Activated CD4-positive, alpha-beta T cell treated with anti-CD3 and anti-CD28 coated beads, Interleukin-2, amount 10 ng/mL, durations not matched to agents 7 days and 5 days (primary cell): ENCODE measurements at places on chromosomes 7 and 10. TPM values are rescaled to one million over a fixed set of nuclear protein-coding genes. Genes with fewer than 3 reads are reported as not detected.

- no peak for DNase-seq
These were observed 350.4 kb upstream of the FOXK1 start for GRCh38 chr7:4331711-4332110.

- DNase-seq = no peak
These were observed 32.0 kb downstream of the STK31 start for GRCh38 chr7:23742051-23742450.

GRCh38 chr10:86073199-86073977 lies 293.2 kb downstream of the GRID1 start:
- DNase-seq = no peak

- no peak for DNase-seq
These were observed 24.6 kb downstream of the SLK start for GRCh38 chr10:103991393-103992128.

GRCh38 chr7:51067757-51068156 lies 248.9 kb downstream of the COBL start:
- DNase-seq = peak; percentile 59

- DNase-seq = no peak
These were observed 12.0 kb upstream of the EBLN1 start for GRCh38 chr10:22229802-22230157.

Gene MMD2
- total RNA-seq = not detected

GRCh38 chr7:149874644-149875028 lies 867 bp downstream of the ATP6V0E2 start:
- no peak for DNase-seq

DNA sequence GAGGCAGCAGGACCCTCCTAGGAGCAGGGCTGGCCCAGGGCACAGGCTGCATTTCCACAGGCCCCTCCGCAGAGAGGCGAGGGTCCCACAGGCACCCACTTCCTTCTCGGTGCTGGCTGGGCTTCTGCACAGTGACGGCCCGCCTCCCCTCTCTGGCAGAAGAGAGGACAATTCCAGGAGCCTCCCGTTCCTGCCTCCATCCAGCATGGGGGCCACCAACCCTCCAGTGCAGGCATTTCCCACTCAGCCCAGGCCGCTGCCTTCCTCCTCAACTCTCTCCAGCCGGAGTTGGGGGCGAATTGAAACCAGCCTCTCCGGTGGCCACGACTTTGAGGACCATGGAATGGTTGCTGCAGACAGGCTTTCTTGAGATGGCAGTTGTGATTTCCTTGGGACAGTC lies 125.0 kb upstream of the PPP2R2D start:
- DNase-seq = no peak

Gene POLR2J
- 56.4 TPM for total RNA-seq

Gene PTN
- not detected for total RNA-seq

- DNase-seq = no peak
These were observed 169.9 kb upstream of the RNF32 start for GRCh38 chr7:156470399-156471320.

- no peak for DNase-seq
These were observed 26.8 kb upstream of the THSD7A start for GRCh38 chr7:11858622-11859302.

Gene C7orf33
- total RNA-seq = not detected

Gene WDR86
- 0.29 TPM for total RNA-seq

- DNase-seq = no peak
These were observed 33.9 kb upstream of the EEPD1 start for GRCh38 chr7:36119005-36119706.

- DNase-seq = no peak
These were observed 158.4 kb upstream of the ZNF32 start for GRCh38 chr10:43806831-43807640.

DNA sequence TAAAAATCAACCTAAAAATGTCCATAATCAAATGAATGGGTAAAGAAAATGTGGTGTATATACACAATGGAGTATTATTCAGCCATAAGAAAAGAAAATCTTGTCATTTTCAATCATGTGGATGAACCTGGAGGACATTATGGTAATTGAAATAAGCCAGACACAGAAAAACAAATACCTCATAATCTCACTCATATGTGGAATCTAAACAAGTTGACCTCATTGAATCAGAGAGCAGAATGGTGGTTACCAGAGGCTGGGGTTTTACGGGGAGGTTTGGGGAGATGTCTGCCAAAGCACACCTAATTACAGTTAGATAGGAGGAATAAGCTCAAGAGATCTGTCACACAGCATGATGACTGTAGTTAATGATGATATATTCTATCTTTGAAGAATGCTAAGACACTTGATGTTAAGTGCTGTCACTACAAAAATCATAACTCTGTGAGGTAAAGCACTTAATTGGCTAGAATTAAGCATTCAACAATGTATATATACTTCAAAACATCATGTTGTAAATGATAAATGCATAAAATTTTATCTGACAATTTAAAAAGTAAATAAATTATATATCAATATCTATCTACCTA lies 39.1 kb upstream of the TNPO3 start:
- DNase-seq = no peak

GRCh38 chr7:134630893-134631292 lies 15.8 kb upstream of the BPGM start:
- no peak for DNase-seq

Gene IFT22
- 11.3 TPM for total RNA-seq

Gene SPDYE2
- not detected for total RNA-seq

- DNase-seq = no peak
These were observed 4.0 kb downstream of the SCD start for GRCh38 chr10:100350914-100351485.

DNA sequence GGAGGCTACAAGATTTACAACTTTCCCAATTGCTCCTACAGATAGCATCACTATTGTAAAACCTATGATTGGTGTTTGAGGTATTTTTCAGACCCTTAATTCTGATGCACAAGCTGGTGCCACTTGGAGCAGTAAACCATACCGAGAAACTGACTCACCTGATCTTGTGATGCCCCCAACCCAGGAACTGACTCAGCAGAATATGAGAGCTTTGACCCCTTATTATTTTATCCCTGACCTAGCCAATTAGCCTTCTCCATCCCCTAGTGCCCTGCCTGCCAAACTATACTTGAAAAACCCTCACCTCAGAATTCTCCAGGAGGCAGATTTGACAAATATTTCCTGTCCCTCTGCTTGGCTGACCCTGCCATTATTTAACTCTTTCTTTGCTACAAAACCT lies 585.9 kb upstream of the GHITM start:
- DNase-seq = no peak

DNA sequence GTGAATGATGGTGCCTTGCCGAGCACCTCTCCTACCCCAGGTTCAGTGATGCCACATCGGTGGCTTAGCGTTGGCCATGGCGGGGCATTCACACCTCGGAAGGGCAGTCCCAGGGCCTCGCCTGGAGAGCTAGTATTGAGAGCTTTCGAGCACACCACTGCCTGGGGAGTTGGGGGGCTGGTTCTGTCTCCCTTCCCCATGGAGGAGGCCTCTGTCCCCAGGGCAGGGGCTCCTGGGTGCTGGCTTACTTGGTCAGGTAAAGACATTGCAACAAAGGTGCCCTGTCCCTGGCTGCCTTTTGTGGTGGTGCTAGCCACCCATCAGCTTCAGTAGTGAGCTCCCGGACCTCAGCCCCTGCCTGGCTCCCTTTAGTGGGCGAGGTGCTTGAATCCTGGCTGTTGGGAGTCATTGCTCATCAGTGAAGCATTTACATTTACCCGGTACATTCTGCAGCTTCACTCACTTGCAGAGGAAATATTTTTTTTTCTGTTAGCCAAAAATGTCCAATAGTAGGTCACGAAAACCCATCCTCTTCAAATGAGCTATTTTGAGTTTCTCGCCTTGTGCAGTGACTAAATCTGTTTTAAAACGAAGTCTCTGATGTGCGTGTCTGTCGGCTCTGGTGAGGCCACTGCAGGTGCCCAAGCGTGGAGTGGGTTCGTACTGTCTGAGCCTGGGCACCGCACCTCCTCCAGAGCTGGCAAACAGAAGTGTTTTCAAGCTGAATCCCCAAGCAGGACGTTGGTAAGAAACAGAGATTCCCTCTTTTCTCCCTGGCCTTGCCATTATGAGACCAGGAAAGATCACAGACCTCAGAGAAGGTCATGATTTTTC lies 95.5 kb downstream of the INPP5A start:
- DNase-seq = no peak

Gene TRIM50
- total RNA-seq = not detected

Gene OR2F1
- total RNA-seq = not detected

GRCh38 chr7:93558705-93559614 lies 15.6 kb downstream of the CALCR start:
- DNase-seq = no peak

DNA sequence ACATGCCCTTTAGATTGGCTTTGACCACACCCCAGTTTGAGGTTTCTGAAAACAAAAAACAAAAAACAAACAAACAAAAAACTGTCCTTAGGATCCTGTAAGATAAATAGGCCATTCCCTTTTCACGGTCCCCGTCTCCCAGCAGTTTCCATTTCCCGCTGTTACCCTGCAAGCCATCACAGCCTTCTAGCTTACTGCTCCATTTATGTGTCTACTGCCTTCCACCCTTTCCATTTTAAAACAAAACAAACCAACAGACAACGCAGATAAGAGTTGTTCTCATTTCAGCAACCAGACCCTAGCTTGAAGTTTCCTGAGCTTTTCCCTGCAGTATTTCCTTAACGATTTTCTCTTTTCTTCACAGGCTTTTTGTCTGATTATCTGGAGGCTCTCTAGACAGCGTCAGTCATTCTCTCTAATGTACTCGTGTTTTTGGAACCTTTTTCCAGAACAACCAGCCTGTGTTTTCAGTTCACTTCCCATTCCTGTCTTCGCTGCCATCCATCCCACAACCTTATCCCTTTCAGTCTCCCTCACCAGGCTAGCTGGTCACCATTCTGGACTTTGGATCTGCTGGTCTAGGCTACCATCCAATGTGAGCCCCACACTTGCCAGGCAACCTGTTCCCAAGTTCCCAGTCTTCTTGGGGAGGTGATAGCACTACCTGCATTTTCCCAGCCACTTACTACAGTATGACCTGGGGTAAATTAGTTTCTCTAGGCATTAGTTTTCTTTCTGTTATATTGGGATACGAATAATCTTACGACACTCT lies 317.3 kb upstream of the FZD1 start:
- no peak for DNase-seq

GRCh38 chr7:128025380-128025779 lies 5.9 kb downstream of the LRRC4 start:
- no peak for DNase-seq

DNA sequence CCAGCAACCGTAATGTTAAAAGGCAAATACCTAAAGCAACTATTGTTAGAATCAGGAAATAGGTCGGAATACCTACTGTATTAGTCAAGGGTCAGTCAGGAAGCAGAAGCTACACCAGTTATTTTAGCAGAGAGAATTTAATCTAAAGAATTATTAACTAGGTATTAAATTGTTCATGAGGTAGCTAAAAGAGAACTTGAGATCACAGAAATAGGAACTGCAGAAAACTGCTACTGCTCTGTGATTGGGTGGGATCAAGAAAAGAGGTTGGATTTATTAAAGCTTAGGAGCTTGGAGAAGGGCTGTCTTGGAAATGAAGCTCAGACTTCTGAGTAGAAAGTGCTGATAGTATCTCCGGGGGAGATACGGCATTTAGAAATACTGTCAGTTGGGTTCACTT lies 20.0 kb upstream of the ZNF438 start:
- no peak for DNase-seq

Gene AKR1C4
- not detected for total RNA-seq

Gene ARHGAP22
- not detected for total RNA-seq

GRCh38 chr7:100167912-100168323 lies 499 bp downstream of the GAL3ST4 start:
- DNase-seq = no peak

GRCh38 chr10:102799691-102800471 lies 37.3 kb downstream of the CYP17A1 start:
- no peak for DNase-seq

- no peak for DNase-seq
These were observed 86.2 kb downstream of the ZRANB1 start for GRCh38 chr10:125027871-125028869.

Gene SFRP5
- total RNA-seq = not detected

DNA sequence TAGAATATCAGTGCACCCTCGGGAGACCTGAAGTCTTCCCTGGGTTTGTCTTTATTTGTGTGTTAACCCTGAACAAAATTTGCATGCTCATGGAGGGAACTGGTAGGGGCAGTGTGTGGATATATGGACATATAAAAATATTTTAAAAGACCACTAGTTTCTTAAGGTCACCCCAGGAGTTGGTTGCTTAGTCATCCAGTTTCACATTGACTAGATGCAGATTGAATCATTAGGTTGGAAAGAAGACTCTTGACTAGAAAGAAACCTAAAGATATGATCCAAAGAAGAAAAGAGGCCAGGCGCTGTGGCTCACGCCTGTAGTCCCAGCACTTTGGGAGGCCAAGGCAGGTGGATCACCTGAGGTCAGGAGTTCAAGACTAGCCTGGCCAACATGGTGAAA lies 137.1 kb downstream of the KAT6B start:
- DNase-seq = no peak

- DNase-seq = no peak
These were observed 78.1 kb downstream of the CALN1 start for GRCh38 chr7:72334066-72334465.

Gene PI4K2A
- total RNA-seq = 9.9 TPM

DNA sequence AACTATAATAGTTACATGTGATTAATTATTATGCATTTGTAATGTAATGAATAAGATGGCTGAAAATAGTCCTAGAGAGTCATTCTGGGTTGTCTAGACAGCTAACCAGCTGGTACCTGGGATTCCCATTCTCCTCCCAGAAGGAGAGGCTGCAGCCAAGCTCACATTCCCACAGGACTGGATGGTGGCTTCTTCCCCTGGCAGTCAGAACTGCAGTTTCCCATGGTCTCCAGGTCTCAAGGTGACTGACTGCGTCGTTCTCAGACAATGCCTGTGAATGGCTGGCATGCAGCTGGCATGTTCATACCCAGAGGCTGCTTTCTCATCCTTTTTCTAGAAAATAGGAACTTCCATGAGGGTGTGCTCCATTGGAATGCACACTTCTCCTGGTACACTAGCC lies 21.3 kb downstream of the TAS2R16 start:
- no peak for DNase-seq

DNA sequence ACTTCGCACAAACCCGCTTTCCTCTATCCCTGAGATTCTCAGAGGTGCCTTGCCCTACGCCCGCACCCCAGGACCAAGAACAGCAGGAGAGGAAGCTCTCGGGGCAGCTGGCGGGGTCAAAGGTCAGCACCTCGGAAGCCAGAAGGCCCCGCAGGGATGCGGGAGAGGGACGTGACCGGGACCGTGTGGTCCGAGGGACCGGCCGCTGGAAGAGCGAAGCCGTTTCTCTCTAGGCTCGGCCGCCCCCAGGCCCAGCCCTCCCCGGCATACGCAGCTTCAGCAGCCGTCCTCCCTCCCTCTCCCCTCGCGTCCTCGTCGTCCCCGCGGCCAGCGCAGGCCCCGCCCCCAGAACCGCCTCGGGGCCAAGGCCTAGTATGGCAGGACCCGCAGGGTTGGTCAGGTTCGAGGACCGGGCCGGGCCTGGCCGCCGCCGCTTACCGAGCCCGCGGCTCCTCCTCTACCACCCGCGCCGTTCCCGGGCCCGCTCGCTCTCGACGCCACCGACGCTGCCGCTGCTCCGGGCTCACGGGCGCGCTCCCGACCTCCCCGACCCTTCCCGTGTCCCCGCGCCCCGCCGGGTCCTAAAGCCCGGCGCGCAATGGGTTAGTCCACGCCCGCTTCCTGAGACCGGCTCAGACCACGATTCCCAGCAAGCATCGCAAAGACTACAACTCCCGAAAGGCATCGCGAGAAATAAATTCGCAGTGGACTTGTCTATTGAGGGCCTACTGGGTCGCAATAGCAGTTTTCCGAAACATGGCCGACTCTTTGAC lies at the start of gene ARMH3:
Gene ARMH3 (minus strand): TSS at position 527 of the 773 bp plus-strand sequence. CDS start 16,059 bp downstream, outside the sequence.
- DNase-seq = peak; percentile 95
